Activated T-helper 2 cell treated with anti-CD3 and anti-CD28 coated beads, Interferon-gamma antibody, Interleukin-2, Interleukin-4, amounts not matched to agents 10 μg/mL and 5 μg/mL and 100 μg/mL, durations not matched to agents 14 hours and 24 hours and 36 hours (primary cell): ENCODE measurements at places on chromosomes 4 and X. TPM values are rescaled to one million over a fixed set of nuclear protein-coding genes. Genes with fewer than 3 reads are reported as not detected.

DNA sequence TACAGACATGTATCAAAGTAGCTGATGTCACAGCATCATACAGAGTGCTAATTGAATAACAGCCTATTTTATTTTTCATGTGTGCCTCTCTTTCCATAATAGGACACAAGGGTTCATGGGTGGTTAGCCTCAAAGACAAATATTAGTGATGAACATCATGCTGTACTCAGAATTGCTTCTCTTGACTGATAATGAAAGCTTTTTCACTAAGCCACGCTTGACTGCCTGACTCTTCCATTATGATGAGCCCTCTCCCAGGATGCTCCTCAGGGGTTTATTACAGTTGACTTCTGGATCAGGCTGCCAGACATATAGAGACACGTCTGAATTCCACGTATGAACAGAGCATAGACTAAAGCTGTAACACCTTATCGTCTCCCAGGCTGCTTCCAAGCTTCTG, 2757.5 kb downstream of the PCDH7 start:
- H3K27ac ChIP-seq, result no peak overlapping the region
- no peaks in the 10 kb centered on the region for H3K27me3 ChIP-seq
- H3K4me3 ChIP-seq, result no peak overlapping the region
- no peaks in the 10 kb centered on the region for H3K4me1 ChIP-seq
- no peak for DNase-seq
- H3K36me3 ChIP-seq, result no peaks in the 10 kb centered on the region

- no peaks in the 10 kb centered on the region for H3K27me3 ChIP-seq
- DNase-seq, result peak; percentile 29
- peak overlapping the region; percentile 21 for H3K4me3 ChIP-seq
- H3K4me1 ChIP-seq, result peaks cover 15% of the 10 kb centered on the region
These were observed 391 bp downstream of the UBL4A start for GRCh38 chrX:154486052-154486395.

Gene COX7B2
- total RNA-seq, result not detected in 2 replicates

DNA sequence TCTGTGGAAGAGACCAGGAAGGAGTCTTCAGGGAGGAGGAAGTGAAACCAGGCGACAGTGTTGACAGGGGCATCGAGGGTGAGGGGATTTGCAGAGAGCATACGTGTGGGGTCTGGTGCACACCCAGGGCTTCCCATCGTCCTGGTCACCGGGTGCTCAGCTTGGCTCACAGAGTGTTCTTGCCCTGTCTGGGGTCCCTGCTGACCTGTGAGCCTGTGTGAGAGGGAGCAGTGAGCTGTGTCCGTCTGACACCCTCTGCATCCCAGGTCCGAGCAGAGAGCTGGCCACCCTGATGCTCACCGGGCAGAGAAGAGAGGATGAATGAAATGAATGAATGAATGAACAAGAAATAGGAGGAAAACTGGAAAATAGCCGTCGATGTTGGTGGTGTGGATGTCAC, 46.5 kb downstream of the CPZ start:
- no peak overlapping the region for H3K4me3 ChIP-seq
- no peaks in the 10 kb centered on the region for H3K36me3 ChIP-seq
- H3K4me1 ChIP-seq, result no peaks in the 10 kb centered on the region
- no peaks in the 10 kb centered on the region for H3K27me3 ChIP-seq

Gene ARHGAP36
- not detected in 2 replicates for total RNA-seq

GRCh38 chrX:24150051-24150790, 692 bp downstream of the ZFX start:
- peak overlapping the region; percentile 93 for H3K4me3 ChIP-seq
- H3K27ac ChIP-seq, result peak overlapping the region; percentile 87
- H3K4me1 ChIP-seq, result peaks cover 45% of the 10 kb centered on the region
- H3K36me3 ChIP-seq, result peaks cover 24% of the 10 kb centered on the region

Gene GNRHR
- total RNA-seq, result not detected in 2 replicates

- no peak overlapping the region for H3K27ac ChIP-seq
- H3K4me3 ChIP-seq, result no peak overlapping the region
- no peak for DNase-seq
- no peaks in the 10 kb centered on the region for H3K27me3 ChIP-seq
These were observed 94.9 kb downstream of the GLRA3 start for GRCh38 chr4:174734181-174734580.

GRCh38 chr4:163139048-163139447, 27.6 kb downstream of the NAF1 start:
- H3K4me3 ChIP-seq, result no peak overlapping the region
- no peaks in the 10 kb centered on the region for H3K27me3 ChIP-seq
- no peak for DNase-seq
- H3K4me1 ChIP-seq, result no peaks in the 10 kb centered on the region
- peaks cover 14% of the 10 kb centered on the region for H3K36me3 ChIP-seq
- no peak overlapping the region for H3K27ac ChIP-seq

DNA sequence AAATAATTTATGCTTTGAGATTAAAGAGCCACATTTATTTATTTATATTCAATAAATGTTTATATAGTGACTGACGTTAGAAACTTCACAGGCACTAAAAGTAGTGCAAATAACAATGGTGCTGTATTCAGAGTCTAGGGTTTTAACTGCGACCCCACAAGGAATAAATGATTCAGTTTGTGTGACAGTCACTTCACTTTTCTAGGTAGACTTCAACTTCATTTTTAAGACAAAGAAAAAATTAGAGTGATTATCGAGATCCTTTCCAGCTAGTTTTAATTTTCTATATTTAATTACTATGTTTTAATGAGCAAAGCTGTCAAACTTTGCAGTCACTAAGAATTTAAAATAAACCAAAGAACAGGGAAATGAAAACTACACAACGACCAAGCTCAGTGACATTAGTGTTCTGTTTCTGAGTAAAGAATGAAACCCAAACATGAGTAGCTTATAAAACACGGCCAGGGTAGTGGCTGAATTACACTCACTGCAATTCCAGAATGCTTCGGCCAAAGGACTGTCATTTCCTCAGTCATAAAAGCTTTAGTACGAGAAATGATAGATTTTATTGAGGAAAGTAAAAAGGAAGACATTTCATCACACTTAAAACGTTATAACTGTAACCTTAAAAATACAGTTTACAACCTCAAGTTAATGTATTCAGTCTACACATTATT, 38.6 kb downstream of the ADGRA3 start:
- H3K4me1 ChIP-seq, result peaks cover 34% of the 10 kb centered on the region
- H3K27ac ChIP-seq, result no peak overlapping the region
- DNase-seq, result no peak
- peaks cover 16% of the 10 kb centered on the region for H3K36me3 ChIP-seq
- H3K27me3 ChIP-seq, result no peaks in the 10 kb centered on the region

DNA sequence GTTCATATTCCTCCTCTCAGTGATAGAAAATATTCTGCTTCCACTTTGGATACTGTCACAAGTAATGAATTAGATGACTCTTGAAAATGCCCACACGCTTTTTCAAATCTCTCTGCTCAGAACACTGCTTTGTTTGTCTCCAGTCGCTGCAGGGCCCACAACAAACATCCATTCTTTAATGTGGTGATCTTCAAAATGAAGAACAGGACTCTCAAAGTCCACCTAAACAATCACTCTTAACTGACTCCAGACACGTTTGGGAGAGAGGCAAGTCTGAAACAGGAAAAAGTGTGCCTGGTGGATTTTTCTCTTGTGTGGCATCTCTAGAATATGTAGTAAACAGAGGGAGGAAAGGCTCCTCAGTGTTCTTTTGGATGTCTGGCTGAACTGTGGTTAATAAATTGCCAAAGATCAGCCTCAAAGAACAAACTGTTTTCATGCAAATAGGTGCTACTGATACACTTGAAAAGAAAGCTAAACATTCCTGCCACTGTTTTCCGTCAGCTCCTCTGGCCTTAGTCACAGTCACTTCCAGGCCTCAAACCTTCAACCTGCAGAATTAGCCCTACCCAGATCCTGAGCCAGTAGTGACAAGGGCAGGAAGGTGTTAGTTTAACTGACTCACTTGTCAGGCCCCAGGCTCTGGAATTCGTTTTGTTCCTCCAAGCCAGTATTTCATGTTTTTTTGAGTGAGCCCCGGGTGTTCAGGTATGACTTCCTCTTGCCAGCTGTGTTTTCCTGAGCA, 259.6 kb upstream of the GPC4 start:
- no peaks in the 10 kb centered on the region for H3K27me3 ChIP-seq
- H3K4me1 ChIP-seq, result no peaks in the 10 kb centered on the region
- no peak for DNase-seq
- no peak overlapping the region for H3K4me3 ChIP-seq

- no peaks in the 10 kb centered on the region for H3K27me3 ChIP-seq
- H3K4me3 ChIP-seq, result no peak overlapping the region
- DNase-seq, result peak; percentile 9
- H3K27ac ChIP-seq, result no peak overlapping the region
These were observed 6.9 kb downstream of the PJA1 start for GRCh38 chrX:69158166-69158980.

GRCh38 chr4:52824603-52825459, 37.3 kb upstream of the RASL11B start:
- no peak overlapping the region for H3K27ac ChIP-seq
- peaks cover 12% of the 10 kb centered on the region for H3K4me1 ChIP-seq
- no peaks in the 10 kb centered on the region for H3K36me3 ChIP-seq
- no peak overlapping the region for H3K4me3 ChIP-seq

GRCh38 chrX:133980832-133981588, 4.4 kb downstream of the GPC3 start:
- DNase-seq, result no peak
- H3K4me1 ChIP-seq, result no peaks in the 10 kb centered on the region
- no peak overlapping the region for H3K27ac ChIP-seq
- H3K36me3 ChIP-seq, result no peaks in the 10 kb centered on the region
- no peak overlapping the region for H3K4me3 ChIP-seq

DNA sequence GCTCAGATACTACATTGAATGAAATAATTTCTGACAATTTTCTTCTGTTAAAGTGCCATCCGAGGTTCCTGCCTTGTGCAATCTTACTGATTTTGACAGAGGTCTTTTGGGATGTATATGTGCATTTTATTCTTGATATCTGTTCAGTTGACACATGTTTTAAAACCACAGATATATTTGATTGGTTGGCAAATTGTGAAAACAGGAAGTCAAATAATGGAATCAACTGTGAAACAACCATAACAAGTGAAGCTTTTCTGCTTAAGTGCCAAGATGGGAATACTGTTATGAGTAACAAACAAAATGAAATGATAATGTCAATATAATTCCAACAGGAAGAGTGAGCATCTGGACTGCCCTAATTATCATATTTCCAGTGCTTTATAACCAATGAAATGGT, 84.9 kb upstream of the TET2 start:
- no peaks in the 10 kb centered on the region for H3K36me3 ChIP-seq
- no peaks in the 10 kb centered on the region for H3K27me3 ChIP-seq

Gene FBXW7
- total RNA-seq, result 37.8 and 47.3 TPM in 2 replicates

- H3K4me3 ChIP-seq, result no peak overlapping the region
- no peaks in the 10 kb centered on the region for H3K27me3 ChIP-seq
- no peaks in the 10 kb centered on the region for H3K4me1 ChIP-seq
- no peaks in the 10 kb centered on the region for H3K36me3 ChIP-seq
These were observed 453.4 kb upstream of the MAGEB2 start for GRCh38 chrX:29762006-29762405.

DNA sequence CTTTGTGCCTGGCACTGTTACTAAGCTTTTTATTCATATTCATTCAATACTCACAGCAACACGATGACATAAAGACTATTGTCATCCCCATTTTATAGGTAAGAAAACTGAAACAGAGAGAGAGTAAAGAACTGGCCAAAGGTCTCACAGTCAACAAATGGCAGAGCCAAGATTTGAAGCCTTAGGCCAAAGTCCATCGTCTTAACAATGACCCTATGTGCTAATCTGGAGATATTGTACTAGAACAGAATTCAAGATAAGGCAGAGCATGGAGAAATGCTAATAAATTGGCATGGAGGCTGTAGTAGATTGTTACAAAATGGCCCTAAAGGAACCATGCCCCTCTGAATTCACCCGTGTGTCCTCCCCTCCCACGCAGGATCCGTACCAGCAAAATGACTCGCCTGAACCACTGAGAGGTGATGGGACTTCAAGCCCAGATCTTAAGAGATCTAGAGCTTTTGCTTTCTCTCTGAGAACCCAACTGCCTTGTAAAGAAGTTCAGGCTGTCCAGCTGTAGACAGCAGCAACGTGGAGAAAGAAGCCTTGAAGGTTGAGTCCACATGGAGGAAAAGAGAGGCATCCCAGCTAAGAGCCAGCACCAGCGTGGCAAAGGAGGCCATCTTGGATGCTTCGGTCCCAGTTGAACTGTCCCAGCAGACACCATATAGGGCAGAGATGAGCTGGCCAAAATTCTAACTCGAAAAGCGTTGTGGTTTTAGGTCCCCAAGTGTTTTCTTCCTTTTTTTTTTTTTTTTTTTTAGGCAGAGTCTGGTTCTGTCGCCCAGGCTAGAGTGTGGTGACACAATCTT, 52.8 kb upstream of the RBM47 start:
- H3K27ac ChIP-seq, result peak overlapping the region; percentile 97
- no peaks in the 10 kb centered on the region for H3K27me3 ChIP-seq
- no peak for DNase-seq
- peak overlapping the region; percentile 54 for H3K4me3 ChIP-seq

DNA sequence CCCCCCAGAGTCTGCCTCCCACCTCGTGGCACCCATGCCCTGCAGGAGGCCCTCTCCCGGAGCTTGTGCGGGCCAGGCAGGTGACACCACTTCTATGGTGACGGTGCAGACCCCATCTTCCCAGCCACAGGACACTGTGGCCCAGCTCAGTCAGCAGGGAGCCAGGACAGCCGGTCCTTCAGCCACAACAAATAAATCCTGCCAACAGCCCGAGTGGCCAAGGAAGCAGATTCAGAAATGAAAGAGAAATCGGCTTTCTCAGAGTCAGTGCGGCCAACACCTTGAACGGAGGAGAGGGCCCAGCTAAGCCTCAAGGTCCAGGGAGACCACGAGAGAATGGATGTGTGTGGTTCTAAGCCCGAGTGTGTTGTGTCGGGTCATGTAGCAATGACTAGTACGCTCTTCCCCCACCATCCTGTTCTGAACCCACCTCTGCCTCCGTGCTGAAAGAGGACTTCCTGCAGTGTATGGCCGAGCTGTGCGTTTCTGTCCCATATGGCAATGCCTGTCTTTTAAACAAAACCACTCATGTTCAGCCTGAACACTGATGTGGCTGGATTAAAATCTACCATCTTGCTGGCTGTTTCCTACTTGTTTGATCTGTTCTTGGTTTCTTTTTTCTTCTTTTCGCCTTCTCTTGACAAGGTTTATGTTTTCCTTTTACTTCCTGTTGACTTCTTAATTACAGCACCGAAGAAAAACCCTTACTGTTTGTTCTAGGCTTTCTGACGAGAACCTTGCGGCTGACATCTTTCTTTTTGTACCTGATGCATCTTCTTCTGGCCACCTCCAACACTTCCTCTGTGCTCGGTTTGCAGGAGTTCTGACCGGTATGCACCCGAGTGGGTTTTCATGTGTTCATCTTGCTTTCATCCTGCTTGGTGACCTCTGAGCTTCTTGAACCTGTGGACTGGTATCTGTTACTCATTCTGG, 53.1 kb downstream of the GAK start:
- H3K27me3 ChIP-seq, result no peaks in the 10 kb centered on the region
- H3K27ac ChIP-seq, result peak overlapping the region; percentile 98
- peak; percentile 41 for DNase-seq
- peaks cover 29% of the 10 kb centered on the region for H3K4me1 ChIP-seq

Gene NSUN7
- total RNA-seq, result 0.09 TPM in 1 of 2 replicates, not detected in the other

Gene FMR1NB
- not detected in 2 replicates for total RNA-seq

Gene KLHL15
- total RNA-seq, result 10.3 and 11.3 TPM in 2 replicates

Gene ARMCX1
- 0.82 and 1.1 TPM in 2 replicates for total RNA-seq
